ENCODE measurements at places on chromosomes 1 and 21.

DNA sequence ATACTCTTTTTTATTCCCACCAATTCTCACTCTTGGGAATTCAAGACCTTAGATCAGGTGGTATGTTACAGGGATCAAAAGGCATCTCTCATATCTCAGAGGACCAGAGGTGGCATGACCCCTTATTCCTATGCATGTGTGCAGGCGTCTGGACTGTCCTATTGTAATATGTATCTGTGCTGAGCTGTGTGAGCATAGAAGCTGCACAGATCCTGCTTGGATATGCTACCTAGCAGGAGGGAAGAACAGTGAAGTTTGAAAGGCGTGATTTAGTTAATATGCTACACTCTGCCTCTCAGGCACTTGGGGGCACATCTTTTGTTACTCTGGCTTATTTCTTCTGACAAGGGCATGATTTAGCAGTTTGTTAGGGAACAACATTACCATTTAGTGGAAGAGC is 86.7 kb upstream of the ZRANB2 start:
- DNase-seq, result no peak

DNA sequence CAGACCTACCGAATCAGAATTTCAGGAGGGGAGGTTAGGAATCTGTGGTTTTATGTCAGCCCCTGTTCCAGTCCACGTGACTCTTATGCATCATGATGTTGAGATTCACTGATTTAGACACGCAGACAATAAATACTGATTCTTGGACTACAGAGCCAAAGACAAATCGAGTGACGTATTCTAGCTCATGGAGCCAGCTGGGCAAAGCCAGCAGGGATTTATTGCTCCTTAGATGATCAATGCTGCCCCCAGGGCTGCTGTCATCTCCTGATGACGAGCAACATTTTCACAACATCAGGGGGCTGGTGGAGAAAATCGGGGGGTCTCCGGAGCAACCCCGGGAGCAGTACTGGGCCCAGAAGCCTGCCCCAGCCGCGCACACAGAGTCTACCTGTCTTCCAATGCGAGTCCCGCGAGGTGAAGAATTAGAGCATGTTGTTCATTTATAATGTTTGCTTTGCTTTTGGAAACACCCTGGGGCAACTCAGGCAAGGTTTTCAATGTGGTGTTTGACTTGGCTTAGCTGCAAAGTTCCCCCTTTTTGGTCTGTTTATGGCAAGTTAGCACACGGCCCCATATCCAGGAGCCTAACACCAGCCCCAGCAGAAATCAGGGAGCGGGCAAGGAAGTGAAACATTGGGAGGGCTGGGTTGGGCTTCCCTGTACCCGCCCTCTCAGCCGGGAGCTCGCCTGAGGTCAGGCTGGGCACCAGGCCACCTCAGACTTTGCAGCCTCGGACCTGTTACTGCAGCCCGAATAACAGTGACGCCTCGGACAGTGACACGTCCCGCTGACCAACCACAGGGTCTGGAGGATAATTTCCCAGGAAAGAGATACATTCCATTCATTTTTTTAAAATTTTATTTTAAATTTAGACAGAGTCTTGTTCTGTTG is 19.9 kb upstream of the CLDN14 start:
- no peak for DNase-seq

DNA sequence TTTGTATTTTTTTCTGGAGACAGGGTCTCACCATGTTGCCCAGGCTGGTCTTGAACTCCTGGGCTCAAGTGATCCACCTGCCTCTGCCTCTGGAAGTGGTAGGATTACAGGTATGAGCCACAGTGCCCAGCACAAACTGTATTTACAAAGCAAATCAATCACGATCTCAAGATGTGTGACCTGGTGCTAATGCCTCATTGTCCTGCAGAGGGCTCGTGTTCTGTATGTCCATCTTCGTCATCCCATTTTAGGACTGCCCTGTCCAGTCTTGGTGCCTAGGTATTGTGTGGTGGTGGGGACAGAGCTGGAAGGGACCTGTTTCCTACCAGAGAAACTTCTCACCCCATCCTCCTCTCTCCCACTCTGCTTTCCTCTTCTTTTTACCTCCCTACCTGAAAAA is 20.2 kb downstream of the PROK1 start:
- no peak for DNase-seq

GRCh38 chr1:21927533-21928237 is 9.4 kb downstream of the HSPG2 start:
- DNase-seq, result no peak

DNA sequence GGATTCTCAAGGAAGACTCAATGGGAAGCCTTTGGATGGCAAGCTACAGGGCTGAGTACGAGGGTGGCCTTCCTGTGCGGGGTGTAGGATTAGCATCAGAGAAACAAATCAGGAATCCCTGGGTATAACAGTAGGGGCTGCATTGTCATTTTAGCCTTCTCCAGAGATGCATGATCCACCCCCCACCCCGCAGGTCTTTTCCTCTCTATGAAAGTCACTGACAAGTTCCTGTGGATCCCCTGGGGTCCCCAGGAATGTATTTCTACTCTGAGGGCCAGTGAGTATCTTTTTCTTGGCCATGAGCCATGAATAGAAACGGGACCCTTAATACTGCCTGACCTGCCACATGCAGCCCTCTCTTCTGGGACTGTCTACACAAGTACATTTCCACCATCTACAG is 473.0 kb upstream of the VAMP3 start:
- no peak for DNase-seq

DNA sequence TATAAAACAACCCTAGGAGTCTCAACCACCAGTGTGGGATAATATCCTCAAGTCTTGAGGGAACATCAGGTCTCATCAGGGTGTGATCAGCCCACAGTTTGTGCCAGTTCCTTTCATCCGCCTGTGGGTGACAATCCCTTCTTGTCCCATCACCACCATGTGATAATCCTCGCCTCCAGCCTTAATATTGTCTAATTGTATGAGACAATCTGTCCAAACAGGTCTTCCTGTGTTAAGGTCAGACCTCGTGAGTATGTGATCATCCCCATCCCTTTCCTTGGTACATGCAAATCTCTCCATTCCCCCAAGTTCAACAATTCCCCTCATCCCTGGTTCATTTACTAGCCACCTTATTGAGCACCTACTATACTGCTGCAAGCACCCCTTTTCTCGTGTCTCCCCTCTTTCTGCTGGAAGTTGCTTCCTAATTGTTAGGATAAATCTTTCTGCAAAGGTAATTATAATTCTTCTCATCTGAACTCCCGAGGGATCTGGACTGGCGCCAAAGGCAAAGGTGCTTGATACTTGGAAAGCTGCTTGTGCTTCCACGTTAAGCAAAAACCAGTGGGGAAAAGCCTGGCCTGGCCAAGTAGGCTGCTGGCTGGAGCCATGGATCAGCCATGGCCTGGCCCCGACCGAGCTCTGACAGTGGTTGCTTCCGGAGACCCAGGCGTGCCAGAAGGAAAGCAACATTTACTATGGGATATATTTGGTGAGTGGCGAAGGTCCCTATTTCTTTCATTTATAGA is 92.5 kb downstream of the RNF220 start:
- DNase-seq, result no peak

DNA sequence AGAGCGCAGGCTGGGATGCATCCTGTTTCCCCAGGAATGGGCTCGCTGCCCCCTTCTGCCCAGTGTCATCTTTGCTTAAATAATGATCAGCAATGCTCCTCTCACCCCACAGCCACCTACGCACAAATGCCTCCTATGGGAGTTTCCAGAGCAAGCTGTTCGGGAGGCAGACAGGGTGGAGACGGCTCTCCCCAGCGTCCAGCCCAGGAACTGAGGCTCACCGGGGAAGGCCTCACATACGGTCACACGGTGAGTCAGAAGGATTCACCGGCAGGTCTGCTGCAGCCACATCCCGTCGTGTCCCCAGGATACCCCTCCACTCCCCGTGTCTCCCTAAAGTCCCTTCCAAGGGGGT is 40.3 kb upstream of the RUNX3 start:
- DNase-seq, result no peak

DNA sequence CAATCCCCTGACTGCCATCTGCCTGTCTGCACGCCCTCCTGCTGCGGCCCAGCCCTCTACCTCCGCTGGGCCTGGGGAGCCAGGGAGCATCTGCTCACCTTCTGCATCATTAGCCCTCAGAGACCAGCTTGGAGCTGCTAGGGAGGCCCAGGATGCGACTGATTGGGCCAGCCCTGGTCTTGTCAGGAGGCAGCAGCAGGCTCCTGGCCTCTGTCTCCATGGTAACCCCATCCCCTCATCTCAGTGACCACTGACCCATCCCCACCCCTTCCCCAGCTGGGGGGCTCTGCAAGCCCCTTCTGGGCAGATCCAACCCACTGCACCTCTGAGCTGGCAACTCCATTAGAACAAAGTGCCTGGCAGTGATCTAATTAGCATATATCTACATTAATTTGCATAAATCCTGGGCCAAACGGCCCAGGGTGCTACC is 37.7 kb downstream of the NKAIN1 start:
- no peak for DNase-seq

GRCh38 chr1:234096161-234096770 is 191.8 kb downstream of the SLC35F3 start:
- DNase-seq, result no peak

GRCh38 chr1:200075522-200075921 is 48.0 kb downstream of the NR5A2 start:
- no peak for DNase-seq

- DNase-seq, result no peak
Observed at GRCh38 chr1:153547560-153548551, 1.2 kb downstream of the S100A3 start.

GRCh38 chr21:41816583-41817165 is 49.8 kb upstream of the RIPK4 start:
- peak; percentile 41 for DNase-seq

GRCh38 chr1:31934706-31935629 is 3.2 kb downstream of the PTP4A2 start:
- DNase-seq, result no peak

DNA sequence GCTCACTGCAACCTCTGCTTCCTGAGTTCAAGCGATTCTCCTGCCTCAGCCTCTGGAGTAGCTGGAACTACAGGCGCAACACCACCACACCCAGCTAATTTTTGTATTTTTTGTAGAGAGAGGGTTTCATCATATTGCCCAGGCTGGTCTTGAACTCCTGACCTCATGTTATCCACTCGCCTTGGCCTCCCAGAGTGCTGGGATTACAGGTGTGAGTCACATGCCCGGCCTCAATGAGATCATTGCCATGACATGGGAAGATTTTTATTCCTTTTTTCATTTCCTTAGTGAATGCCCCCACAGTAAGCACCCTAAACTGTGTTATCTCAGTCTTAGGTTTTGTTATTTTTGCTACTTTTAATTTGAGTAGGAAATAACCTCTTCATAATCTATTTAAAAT is 977.9 kb downstream of the BRINP3 start:
- DNase-seq, result no peak

DNA sequence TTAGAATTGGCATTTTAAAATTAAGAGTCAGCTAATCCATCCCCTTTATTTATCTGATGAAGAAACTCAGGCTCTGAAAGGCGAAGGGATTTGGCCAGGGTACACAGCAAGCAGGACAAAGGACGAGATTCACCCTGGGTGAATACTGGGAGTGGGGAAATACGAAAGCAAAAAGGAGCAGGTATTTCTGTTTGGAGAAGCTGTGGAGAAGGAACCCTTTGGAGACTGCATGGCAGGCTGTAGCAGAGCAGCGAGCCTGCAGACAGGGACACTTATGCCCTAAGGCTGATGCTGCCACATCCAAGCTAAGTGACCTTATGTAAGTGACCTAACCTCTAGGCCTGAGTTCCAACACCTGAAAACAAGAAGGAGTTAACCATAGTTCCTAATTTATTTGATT is 207.2 kb upstream of the C1orf87 start:
- no peak for DNase-seq

DNA sequence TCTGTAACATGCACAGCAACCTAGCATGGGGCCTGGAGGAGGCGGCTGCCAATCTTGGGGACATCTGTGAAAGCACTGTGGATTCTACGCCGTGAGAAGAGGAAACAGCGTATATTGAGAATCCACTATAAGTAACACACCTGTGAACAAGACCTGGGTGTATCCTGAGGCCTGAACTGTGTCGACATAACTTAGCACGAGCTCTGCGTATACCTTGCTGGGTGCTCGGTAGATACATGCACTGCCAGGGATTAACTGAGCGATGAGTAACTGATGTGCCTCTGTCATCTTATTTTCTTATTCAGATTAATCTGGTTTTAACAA is 58.6 kb downstream of the DDX20 start:
- DNase-seq, result no peak

Measured in stimulated activated CD4-positive, alpha-beta T cell treated with anti-CD3 and anti-CD28 coated beads, TNF-alpha, amount 100 ng/mL, for 48 hours (primary cell).